ENCODE measurements at places on chromosomes 2 and 18.

GRCh38 chr2:105598829-105599698 lies 145.6 kb upstream of the NCK2 start:
- DNase-seq: no peak

DNA sequence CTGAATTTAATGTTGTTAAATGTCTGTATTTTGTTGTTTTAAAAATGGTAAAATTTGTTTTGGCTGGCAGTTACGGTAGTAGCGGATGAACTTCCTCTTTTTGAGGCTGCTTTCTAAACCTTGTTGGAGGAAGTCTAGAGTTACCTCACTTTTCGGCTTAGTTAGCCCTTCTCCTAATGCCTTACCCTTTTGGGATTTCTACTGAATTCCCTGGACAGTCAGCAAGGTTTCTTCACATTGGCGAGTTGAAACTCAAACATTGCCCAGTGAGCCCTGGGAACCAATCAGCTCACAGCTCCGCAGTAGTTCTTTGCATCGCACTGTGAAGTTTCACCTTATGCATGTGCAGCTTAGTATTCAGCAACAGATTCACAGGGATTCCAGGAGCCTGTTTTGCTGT lies 55.2 kb downstream of the TMEM247 start:
- DNase-seq: no peak

- DNase-seq: no peak
Observed at GRCh38 chr18:46152436-46152807, 48.2 kb downstream of the HAUS1 start.

GRCh38 chr2:71309-72035 lies 25.2 kb upstream of the FAM110C start:
- no peak for DNase-seq

DNA sequence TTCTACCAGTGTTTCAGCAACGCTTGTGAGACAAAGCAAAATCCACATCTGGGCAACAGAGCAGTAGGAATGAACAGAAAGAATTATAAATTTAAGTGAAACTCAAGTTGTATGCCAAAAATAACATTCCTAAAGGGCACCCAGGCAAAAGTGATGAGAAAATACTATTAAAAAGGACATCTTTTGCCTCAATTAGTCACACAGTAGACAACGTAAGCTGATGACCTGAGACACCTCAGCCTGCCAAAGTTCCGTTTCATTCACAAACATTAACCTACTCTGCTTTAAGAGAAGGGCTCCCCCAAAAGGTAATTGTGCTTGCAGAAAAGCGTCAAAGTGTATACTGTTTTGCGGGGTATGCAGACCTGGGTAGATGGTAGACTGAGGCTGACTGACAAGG lies 7.2 kb downstream of the HDLBP start:
- no peak for DNase-seq

DNA sequence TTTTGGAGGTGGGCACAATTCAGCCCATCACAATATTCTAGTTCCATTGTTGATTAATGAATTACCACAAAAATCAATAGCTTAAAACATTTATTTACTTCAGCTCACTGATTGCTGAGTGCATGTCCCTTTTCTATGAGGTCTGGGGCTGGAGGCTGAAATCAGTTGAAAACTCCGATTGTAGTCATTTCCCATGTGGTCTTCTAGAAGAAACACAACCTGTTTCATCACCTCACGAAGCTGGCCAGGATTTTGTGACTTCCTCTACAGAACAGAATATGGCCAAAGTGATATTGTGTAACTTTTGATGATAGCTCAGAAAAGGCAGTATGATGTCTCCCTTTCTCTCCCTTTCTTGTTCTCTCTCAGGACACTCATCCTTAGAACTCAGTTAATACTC lies 44.1 kb upstream of the CYRIA start:
- no peak for DNase-seq

DNA sequence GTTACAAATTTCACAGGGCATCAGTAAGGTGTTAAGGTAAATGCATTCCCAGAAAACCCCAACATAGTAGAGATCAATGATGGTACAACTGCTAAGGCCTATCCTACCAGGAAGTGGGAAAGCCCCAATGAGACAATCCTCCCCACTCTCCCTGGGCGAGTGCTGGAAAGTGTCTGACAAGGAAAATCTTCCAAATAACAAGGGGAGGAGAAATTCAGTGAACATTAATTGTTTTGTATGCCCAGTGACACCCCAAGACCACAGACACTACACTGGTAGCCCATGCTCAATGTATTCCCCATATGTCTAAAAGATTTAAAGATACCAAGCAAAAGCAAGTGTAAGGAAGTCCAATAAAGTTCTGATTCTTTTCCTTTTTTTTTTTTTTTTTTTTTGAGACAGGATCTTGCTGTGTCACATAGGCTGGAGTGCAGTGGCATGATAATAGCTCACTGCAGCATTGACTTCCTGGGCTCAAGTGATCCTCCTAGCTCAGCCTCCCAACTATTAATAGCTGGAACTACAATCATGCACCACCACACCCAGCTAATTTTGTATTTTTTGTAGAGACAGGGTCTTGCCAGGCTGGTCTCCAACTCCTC lies 24.7 kb downstream of the B4GALT6 start:
- DNase-seq: no peak

GRCh38 chr2:144443837-144444817 lies 75.8 kb downstream of the ZEB2 start:
- no peak for DNase-seq

DNA sequence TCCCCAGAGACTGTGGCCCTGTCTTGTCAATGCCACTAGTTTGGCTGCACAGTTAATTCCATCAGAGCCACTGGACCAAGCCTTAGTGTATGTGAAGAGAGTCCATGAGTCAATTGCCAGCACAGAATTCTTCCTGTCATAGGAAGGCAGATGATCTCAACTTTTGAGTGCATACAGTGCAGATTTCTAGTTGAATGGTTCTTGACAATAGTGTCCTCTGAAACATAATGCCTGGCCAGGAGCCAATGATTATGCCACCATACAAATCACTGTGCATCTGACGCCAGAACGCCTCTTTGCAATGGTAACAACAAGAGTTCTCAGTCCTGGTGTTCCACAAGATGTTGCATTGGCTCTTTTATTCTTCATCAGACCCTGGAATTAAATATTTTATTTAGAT lies 7.1 kb downstream of the NEUROD1 start:
- DNase-seq: no peak

GRCh38 chr2:131584380-131584779 lies 56.7 kb downstream of the CCDC74A start:
- no peak for DNase-seq

DNA sequence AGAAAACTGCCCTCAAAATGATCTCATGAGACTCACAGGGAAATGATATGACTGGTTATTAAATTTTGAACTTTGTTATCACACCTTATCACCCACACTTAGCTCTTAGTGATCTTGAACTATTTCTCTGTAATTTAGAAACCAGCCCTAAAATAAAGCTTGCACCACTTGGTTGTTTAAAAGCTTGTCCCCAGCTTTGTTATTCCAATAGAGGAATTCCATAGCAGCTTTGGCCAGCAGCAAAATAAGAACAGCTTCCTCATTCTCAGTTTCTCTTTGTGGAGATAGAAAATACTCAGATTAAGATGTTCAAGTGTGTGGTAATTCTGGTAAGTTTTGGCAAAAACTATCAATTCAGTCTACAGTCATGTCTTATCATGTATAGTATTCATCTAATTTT lies 54.4 kb upstream of the CCDC68 start:
- DNase-seq: no peak

GRCh38 chr2:101823347-101823791 lies 125.9 kb downstream of the MAP4K4 start:
- DNase-seq: peak; percentile 61

GRCh38 chr2:229475778-229476177 lies 204.7 kb upstream of the PID1 start:
- DNase-seq: no peak

- no peak for DNase-seq
Observed at GRCh38 chr2:145777914-145778313, 1258.0 kb upstream of the ZEB2 start.

- no peak for DNase-seq
Observed at GRCh38 chr2:224366267-224366844, 35.6 kb downstream of the FAM124B start.

DNA sequence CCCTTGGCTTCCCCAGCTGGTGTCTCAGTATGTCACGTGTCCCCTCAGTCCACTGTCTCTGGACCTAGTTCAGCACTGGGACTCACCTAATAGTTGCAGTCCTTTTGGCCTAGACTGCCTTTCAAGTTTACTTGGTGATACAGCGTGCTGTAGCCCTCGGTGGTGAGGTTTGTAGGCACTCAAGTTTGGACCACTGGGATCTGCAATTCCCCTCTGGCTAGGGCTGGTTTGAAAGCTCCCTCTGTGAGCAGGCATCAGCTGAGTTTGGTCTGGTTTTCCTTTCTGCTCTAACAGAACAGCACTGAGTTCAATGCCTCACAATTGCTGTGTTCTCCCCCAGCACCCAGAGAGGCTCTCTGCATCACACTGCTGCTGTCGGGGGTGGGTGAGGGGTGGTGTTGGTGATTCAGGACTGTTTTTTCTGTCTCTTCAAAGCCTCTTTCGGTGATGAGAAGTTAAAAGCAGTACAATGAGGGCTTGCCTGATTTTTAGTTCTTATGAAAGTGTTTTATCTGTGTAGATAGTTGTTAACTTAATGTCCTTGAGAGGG lies 494.2 kb downstream of the TDRD15 start:
- no peak for DNase-seq

GRCh38 chr2:23355001-23355400 lies 30.0 kb upstream of the KLHL29 start:
- no peak for DNase-seq

DNA sequence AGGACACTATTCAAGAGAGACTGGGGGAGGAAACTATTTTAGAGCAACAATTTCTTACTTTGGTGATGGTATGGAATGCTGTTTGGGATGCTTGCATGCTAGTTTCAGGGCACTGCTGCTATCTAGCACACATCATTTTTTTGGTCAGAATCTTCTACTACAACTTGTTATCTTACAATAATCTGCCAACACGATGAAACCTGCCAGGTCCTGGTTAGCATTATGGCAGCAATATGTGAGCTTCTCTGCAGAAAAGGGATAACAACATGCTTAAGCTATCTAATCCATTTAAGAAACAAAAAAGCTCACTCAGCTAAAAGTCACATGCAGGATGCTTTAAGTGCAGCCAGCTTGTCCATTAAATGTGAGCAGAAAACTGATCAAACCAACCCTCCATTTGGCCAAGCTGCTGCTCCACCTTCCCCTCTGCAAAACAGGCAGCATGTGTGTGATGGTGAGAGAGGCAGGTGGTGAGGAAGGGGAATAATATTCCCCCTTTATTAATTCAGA lies 30.1 kb downstream of the GAREM2 start:
- DNase-seq: no peak

- DNase-seq: no peak
Observed at GRCh38 chr18:42183746-42184145, 228.7 kb downstream of the PIK3C3 start.

DNA sequence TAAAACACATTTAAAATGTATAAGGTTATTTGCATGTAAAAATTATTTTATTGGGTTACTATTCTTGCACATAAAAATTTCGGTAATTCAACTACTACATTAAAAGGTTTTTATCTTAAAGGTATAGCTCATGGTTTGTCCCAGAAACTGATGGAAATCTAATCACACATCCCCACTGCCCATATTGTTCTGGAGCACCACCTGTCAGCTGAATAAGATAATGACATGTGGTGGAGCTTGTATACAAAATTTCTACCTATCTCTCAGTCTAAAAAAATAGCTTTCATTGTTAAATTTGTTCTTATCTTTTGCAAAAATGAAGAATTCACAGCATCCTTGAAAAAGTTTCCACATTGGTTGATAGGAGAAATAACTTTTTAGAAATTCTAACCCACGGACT lies 18.3 kb downstream of the ERBB4 start:
- peak; percentile 4 for DNase-seq

- no peak for DNase-seq
Observed at GRCh38 chr2:68000170-68000825, 62.5 kb downstream of the C1D start.
